Inflammatory macrophage treated with lipopolysaccharide for 1 hour (primary cell): ENCODE measurements at places on chromosomes 4 and X.

DNA sequence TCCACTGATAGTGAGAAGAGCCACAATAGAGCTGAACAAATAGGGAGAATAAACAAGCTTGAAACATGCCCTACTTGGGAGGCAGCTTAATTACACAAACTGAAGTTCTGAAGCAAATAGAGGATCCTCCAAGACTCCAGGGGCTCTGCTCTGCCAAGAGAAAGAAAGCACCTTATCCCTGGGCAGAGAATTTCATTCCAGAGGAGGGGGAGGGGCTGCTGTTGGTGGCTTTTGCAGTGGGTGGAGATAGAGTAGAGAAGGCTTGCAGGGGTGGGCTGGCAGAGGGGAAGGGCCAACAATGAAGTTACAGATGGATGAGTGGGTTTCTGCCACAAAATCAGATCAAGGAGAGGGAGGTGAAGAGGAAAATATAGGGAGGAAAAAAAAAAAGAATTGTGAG, 1.0 kb upstream of the LPAR4 start:
- no peak for DNase-seq

GRCh38 chrX:11967986-11968869, 170.0 kb upstream of the FRMPD4 start:
- DNase-seq: no peak

GRCh38 chr4:148565801-148566200, 123.6 kb upstream of the NR3C2 start:
- DNase-seq: no peak

DNA sequence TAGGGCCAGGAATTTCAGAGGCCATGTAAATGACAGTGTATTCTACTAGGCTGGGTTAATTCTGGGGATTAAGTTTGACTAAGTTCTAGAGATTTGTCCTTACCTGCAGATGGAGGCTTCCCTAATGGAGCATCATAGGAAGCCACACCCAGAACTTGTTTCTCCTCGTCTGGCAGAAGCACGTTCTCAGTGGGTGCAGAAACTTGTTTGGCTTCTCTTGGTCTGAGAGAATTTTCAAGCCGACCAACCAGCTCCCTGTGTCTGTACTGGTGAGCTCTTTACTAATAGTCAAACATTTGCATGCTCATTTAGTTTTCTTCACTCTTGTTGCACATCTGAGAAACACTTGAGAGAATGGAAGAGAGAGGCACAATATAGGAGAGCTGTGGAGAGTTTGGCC, 907 bp upstream of the ATP10D start:
- no peak for DNase-seq

DNA sequence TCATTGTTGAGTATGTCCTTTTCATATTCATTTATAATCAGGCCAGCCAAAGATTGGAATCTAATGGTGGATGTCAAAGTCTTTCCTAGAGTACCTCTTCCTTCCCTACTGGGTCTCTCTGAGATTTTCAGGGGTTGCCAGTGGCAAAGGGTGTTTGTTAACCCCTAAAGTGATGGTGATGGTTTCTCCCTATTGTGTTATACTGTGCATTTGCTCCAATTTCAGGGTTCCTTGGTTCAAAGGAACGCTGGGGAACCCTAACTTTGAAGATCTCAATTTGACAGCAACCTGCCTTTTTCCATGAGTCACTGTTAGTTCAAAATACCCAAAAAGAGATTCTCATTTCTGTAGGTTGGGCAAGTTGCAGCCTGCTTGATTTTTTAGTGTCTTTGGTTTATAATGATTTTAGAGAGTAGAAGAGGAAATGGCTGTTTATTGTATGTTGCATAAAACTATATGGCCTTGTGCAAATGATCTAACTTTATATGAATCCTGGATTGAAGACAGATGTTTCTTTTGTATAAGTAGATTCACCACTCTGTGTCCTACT, 23.0 kb downstream of the GAB1 start:
- DNase-seq: no peak

- DNase-seq: no peak
Measured at GRCh38 chr4:98203332-98204235, 57.6 kb upstream of the RAP1GDS1 start.

DNA sequence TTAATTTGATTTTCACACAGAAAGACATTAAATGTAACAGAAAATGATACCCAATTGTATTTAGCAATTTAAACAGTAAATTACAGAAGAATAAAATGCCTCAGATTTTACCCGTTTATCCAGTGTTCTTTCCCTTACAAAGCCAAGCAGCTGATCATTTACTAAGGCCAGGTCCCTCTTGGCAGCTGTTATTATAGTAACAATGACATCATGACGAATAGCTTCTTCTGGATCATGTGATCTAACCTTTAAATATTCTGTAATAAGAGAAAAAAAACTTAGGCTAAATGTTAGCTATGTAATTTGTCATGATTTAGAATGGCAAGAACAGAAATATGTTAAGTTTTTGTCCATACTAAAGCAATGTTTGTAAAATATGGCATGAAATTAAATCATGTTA, 69.4 kb downstream of the PDS5A start:
- no peak for DNase-seq

GRCh38 chr4:18042754-18043153, 21.2 kb upstream of the LCORL start:
- no peak for DNase-seq

- peak; percentile 76 for DNase-seq
Measured at GRCh38 chr4:83010522-83011318, at the start of gene LIN54. LIN54 (minus strand) TSS chr4:83010823; CDS start chr4:82984844, 25,979 bp downstream.

DNA sequence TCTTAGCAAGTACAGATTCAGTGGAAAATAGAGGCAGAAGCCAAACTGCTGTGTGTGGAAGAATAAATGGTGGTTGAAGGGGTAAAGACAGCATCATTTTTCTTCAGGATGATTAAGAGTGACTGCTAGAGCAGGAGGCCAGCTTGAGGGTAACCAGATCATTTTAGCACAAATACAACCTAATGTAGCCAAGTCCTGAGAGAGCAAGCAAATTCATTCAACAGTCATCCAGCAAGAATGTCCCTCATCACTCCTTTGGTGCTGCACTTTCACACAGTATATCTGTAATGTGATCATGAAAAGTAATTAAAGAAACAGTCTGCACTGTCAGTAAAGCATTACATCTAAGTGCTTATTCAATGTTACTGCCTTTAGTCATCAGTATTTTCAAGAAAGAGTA, 44.8 kb downstream of the NPFFR2 start:
- no peak for DNase-seq

DNA sequence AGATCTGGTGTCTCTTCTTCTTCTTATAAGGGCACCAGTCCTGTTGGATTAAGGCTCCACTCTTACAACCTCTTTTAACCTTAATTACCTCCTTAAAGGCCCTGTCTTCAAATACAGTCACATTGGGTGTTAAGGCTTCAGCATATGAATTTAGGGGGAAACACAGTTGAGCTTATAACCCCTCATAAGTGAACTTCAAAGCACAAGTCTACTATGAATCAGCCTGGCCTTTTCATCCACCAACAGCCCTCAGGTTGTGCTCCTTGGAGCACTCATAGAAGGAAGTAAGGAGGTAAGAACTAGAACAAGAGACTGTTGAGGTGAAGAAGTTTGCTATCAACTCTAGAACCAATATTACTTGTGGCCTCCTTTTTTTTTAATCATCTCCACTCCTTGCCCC, 18.8 kb upstream of the TBC1D9 start:
- no peak for DNase-seq

- DNase-seq: no peak
Measured at GRCh38 chr4:142201041-142201440, 564.7 kb downstream of the IL15 start.

DNA sequence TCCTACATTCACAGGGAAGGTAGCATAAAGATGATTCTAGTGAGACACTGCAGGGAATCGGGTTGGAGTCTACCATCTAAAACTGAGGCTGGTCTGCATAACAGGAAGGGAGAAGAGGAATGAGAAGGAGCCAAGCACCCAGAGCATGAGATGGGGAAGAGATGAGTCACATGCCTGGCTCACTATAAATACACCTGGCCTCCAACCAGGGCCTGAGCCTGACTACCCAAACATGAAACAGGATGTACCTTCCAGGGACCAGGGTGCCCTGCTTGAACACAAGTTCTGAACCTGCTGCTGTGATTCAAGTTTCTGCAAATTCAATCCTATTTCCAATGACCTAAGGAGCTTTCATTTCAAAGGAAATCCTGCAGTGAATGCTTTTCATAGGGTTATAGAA, 24.9 kb downstream of the CD99L2 start:
- DNase-seq: no peak

DNA sequence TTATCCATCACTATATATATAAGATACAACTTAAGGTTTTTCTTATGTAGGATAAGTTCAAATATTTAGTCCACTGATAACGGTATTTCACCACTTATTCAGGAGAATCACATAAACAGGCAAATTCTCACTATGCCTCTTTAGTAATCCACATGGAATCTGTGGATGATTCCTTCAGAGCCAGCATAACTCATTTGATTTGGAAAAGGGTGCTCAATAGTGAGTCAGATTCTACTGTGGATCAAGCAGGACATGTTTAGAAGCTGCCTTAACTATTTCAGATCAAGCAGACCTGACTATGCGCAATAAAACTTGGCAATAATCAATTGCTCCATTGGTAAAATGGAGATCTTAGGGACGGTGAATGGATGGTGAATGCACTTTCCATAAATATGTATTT, 184.1 kb downstream of the CBR4 start:
- no peak for DNase-seq

- peak; percentile 78 for DNase-seq
Measured at GRCh38 chr4:90118527-90119195, 8.5 kb upstream of the CCSER1 start.

- DNase-seq: no peak
Measured at GRCh38 chrX:11960031-11960430, 178.2 kb upstream of the FRMPD4 start.

DNA sequence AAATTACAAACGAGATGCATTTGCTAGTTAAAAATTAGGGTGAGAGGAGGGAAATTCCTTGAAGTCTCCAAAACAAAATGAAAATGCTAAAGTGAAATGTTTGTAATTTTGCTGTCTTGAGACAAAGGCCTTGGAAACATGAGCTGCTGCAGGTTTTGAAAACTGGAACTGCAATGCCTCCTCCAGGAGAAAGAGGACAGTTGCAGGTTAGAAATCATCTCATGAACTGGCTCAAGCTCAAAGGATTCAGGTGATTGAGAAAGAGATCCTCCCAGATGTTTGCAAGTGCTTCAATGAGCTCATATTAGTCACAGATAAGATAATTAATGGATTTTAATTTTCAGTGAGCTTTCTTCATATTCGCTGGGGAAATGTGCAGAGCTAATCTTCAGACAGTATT, 32.4 kb downstream of the SMPX start:
- peak; percentile 9 for DNase-seq

DNA sequence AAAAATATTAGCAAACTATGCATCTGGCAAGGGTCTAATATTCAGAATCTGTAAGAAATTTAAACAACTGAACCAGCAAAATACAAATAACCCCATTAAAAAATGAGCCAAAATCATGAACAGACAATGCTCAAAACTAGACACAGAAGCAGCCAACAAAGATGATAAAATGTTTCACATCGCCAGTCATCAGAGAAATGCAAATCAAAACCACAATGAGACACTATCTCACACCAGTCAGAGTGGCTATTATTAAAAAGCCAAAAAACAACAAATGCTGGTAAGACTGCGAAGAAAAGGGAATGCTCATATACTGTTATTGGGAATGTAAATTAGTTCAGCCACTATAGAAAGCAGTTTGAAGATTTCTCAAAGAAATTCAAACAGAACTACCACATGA, 201.3 kb upstream of the CPEB2 start:
- no peak for DNase-seq

DNA sequence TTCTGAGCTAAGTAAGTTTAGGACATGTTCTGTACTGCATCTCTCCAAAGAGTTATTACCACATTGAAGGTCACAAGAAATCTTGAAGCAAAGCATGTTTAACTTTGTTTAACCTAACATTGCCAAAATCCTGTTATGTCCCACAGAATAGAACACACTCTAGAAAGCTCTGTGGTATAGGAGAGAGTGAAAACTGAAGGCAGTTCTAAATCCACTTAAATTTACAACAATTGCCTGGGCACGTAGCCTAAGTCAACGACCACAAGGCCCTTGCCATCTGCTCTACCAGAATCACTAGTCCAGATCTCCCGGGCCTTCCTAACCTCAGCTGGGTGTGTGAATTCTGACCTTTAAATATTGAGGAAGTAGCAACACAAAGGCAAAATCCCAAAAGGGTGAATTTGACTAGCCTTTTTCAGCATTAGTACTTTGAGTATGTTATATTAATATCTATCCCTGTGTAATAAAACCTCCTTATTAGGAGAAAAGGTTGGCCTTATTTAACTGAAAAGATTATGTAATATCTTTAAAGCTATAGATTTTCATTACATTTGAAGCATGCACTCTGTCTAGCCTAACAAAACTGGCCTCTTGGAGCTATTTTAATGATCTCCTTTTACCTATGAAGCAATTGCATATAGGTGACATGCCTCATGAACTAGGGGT, 4.5 kb upstream of the MAML3 start:
- peak; percentile 40 for DNase-seq

GRCh38 chr4:187478292-187479140, 517.1 kb upstream of the ZFP42 start:
- no peak for DNase-seq

- no peak for DNase-seq
Measured at GRCh38 chr4:109419679-109420078, 13.9 kb upstream of the SEC24B start.

DNA sequence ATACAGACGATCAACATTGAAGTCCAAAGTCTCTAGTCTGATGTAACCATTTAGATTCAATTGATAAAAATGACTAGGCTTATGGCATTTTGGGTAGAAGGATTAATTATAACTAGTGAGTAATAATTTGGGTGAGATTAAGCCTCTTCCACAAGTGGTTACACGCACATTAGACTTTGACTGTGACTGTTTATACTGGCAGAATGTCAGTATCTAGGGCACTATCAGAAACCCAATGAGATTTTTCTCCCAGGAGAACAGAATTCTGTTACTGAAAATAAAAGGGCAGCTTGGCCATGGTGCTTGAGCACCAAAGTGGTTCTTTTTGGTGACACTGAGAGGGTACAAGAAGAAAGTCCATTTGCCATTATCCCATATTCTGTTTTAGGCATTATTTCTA, 3.3 kb downstream of the PLS3 start:
- DNase-seq: no peak

GRCh38 chr4:20044502-20044911, 207.2 kb upstream of the SLIT2 start:
- no peak for DNase-seq

- DNase-seq: no peak
Measured at GRCh38 chr4:42458657-42459056, 61.4 kb downstream of the SHISA3 start.

GRCh38 chrX:112867570-112867969, 26.9 kb upstream of the AMOT start:
- DNase-seq: no peak

- DNase-seq: no peak
Measured at GRCh38 chr4:40562681-40563080, 67.0 kb downstream of the RBM47 start.

DNA sequence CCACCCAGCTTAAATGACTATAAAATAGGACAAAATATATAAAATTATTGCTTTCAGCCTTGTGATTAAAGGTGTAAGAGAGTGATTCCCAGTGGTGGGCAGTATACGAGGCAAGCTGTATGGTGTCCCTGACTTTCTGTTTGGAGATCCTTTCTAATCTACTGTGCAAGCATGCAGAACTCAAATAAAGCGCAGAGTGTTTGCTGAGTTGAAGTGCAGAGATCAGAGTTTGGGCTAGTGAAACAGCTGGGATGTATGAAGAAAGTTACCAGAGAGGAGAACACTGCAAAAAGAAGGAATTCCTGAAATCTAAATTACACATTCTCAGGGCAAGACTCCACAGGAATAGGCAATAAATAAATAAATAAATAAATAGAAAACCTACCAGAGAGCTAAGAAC, 218.5 kb upstream of the TLL1 start:
- no peak for DNase-seq

- DNase-seq: no peak
Measured at GRCh38 chr4:66606908-66607307, 936.6 kb upstream of the EPHA5 start.
